HCT116 (cell line): ENCODE measurements at places on chromosomes 12 and 14. TPM values are rescaled to one million over a fixed set of nuclear protein-coding genes. Genes with fewer than 3 reads are reported as not detected.

DNA sequence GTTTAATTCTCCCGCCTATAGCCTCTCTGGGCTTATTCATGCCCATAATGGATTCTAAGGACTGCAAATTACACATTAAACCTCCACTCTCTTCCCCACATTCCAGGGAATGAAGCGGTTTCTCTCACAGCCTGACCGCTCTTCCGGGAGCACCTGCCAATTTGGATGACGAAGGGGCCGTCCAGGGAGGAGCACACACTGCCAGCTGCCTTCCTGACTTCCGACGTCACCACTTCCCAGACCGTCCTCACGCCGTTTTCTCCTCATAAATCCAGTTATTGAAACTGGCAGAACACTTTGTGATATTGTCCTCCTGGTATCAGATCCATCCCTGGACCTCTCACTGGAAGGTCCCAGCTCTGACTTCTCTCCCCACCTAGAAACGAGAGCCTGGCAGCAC lies 87.6 kb downstream of the GCH1 start:
- no peaks in the 10 kb centered on the region for H3K27me3 ChIP-seq
- no peaks in the 10 kb centered on the region for H3K4me1 ChIP-seq
- no peaks in the 10 kb centered on the region for H3K36me3 ChIP-seq
- H3K4me3 ChIP-seq = no peak overlapping the region
- DNase-seq = no peak

DNA sequence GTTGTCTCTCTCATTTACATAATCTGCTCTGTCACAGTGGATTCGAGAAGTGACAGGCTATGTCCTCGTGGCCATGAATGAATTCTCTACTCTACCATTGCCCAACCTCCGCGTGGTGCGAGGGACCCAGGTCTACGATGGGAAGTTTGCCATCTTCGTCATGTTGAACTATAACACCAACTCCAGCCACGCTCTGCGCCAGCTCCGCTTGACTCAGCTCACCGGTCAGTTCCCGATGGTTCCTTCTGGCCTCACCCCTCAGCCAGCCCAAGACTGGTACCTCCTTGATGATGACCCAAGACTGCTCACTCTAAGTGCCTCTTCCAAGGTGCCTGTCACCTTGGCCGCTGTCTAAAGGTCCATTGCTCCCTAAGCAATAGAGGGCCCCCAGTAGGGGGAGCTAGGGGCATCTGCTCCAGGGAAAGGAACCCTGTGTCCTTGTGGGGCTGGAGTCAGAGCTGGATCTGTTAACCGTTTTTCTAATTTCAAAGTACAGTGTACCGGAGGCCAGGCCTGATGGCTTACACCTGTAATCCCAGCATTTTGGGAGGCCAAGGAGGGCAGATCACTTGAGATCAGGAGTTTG lies 5.1 kb downstream of the ERBB3 start:
- no peak for DNase-seq
- peaks cover 22% of the 10 kb centered on the region; the same call in 1 of the 2 replicates for H3K36me3 ChIP-seq
- H3K4me3 ChIP-seq = no peak overlapping the region
- peaks cover 15% of the 10 kb centered on the region for H3K4me1 ChIP-seq
- H3K27me3 ChIP-seq = no peaks in the 10 kb centered on the region
- H3K27ac ChIP-seq = no peak overlapping the region

- H3K4me1 ChIP-seq = no peaks in the 10 kb centered on the region
- DNase-seq = no peak
- H3K27me3 ChIP-seq = 0 out of 2 replicates have a peak, but pooled peaks cover 5% of the 10 kb centered on the region
These were observed 364.1 kb upstream of the SFSWAP start for GRCh38 chr12:131346555-131347344.

DNA sequence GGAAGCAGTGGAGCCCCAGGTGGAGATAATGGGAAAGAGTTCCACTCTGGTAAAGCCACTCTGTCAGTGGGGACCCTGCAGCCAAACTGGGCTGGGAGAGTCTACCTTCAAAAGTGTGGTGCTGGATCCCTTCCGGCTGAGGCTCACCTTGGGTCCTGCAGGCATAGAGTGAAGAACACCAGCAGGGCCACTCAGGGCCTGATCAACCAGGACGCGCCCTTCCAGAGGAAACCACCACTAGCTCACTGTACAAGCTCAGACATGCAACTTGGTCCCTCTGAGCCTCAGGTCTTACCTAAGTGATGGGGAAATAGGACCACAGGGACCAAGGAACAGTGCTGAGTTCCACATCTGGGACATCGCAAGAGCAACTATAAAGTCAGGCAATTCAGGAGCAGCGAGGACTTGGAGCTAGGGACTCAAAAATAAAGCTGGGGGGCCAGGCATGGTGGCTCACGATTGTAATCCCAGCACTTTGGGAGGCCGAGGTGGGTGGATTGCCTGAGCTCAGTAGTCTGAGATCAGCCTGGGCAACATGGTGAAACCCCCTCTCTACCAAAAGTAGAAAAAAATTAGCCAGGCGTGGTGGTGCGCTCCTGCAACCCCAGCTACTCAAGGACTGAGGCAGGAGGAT lies 5.9 kb upstream of the PRPH start:
- no peak for DNase-seq
- H3K27me3 ChIP-seq = no peaks in the 10 kb centered on the region
- H3K4me3 ChIP-seq = no peak overlapping the region
- H3K27ac ChIP-seq = no peak overlapping the region
- H3K36me3 ChIP-seq = no peaks in the 10 kb centered on the region

DNA sequence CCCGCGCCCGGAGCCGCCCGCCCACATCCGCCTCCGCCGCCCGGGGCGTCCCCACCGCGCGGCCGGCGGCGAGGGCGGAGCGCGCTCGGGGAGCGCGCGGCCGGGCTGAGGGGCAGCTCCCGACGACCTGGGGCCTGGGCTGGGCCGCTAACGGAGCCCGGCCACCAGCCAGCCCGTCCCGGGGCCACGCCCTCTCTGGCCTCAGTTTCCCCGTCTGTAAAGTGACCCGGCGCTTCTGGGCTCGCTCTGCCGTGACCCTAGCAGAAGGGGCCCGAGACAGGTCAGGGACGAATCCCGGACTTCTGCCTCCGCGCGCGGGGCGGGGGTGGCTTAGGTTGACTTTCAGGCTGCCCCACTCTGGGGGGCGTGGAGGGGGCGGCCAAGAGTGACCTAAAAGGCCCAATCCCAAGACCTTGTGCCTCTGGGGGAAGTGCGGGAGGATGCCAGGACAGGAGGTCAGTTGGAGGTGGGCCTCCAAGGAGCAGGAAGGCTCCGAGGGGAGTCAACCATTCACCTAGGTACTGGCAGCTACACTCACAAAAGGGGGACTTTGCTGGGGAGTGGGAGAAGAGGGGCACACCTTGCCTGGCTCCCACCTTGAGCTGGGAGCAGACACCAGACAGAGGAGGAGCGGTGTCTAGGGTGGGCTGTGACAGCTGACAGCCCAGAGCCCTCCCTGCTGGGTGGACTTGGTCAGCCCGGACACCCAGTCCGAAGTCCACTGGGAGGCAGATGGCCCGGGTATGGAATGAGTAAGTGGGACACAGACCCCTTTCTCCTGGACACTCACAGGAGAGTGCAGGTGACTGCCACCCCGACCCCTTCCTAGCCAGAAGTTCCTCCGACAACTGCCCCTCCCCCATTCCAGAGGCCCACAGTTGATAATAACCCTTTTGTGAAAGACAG lies 486 bp upstream of the AKT1 start:
- peak overlapping the region; percentile 74; the same call in 1 of the 2 replicates for H3K27ac ChIP-seq
- no peak for DNase-seq
- H3K27me3 ChIP-seq = no peaks in the 10 kb centered on the region
- peaks cover 26% of the 10 kb centered on the region for H3K4me1 ChIP-seq
- peaks cover 6% of the 10 kb centered on the region; the same call in 1 of the 2 replicates for H3K36me3 ChIP-seq
- H3K4me3 ChIP-seq = peak overlapping the region; percentile 61

DNA sequence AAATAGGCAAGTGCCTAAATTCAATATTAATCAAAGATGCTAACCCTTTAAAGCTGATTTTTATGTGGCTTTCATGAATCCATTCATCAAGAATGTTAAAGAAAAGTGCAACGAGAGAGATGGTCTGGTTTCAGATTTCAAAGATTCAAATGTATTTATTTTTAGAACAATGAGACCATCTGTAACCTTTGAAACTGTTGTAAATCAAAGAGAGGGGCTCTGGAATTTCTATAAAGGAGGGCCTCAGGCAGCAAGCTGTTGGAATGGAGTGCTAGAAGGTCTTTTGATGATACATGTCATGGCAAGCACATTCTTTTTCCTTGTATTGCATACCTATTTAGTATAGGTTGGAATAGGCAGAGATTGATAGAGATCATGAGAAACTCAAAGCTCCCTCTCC lies 433.0 kb downstream of the LRIG3 start:
- no peaks in the 10 kb centered on the region for H3K27me3 ChIP-seq
- H3K4me1 ChIP-seq = no peaks in the 10 kb centered on the region
- no peak overlapping the region for H3K27ac ChIP-seq
- H3K4me3 ChIP-seq = no peak overlapping the region
- no peak for DNase-seq
- H3K36me3 ChIP-seq = no peaks in the 10 kb centered on the region

DNA sequence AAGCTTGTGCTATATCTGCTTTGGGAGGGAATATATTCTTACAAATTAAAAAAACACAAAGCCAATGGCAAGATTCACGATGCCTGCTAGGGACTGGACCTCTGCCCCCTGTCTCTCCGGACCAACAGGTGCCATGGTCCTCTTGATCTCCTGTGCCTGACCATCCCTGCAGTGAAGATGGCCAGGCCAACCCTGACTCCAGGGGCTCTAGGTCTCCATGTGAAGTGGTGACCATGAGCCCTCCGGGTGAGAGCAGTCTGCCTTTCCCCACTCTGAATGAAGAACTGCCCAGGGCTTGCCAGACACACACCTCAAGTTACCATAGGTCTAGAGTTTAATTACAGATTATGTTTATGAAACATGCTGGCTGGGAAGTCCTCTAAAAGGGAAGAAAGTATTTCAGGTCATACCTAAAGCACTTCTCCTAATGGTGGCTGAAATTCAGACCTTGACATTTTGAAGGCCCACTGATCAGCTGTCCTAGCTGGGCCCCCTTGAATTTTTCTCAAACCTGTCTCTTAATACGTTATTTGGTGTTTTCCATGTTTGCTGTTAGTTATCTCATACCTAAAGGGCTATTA lies 1.4 kb downstream of the ARHGDIB start:
- no peaks in the 10 kb centered on the region for H3K27me3 ChIP-seq
- no peak overlapping the region for H3K4me3 ChIP-seq
- no peaks in the 10 kb centered on the region for H3K36me3 ChIP-seq
- peaks cover 7% of the 10 kb centered on the region for H3K4me1 ChIP-seq
- no peak for DNase-seq

GRCh38 chr12:67524861-67525616 lies 123.5 kb upstream of the DYRK2 start:
- no peaks in the 10 kb centered on the region for H3K4me1 ChIP-seq
- no peaks in the 10 kb centered on the region for H3K36me3 ChIP-seq
- H3K4me3 ChIP-seq = no peak overlapping the region
- H3K27ac ChIP-seq = no peak overlapping the region

GRCh38 chr14:26765768-26766520 lies 168.1 kb upstream of the NOVA1 start:
- DNase-seq = no peak
- H3K4me3 ChIP-seq = no peak overlapping the region
- no peak overlapping the region for H3K27ac ChIP-seq
- no peaks in the 10 kb centered on the region for H3K36me3 ChIP-seq

DNA sequence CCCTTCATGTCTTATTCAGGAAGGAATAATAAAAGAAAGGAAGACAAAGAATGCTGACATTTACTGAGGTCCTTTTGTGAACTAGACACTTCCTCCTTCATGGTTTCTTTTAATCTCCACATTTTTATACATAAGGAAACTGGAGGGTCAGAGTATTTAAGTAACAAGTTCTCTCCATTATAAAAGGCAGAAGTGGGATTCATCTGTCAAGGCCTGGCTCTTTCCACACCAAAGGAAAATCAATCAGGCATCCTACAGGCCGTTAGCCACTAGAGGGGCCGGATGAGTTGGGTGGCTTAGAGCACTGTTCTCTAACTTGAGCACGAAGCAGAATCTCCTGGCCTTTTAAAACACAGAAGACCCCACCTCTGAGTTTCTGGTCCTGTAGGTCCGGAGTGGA lies 36.8 kb upstream of the NINJ2 start:
- H3K36me3 ChIP-seq = no peaks in the 10 kb centered on the region
- no peak overlapping the region for H3K27ac ChIP-seq
- no peak overlapping the region for H3K4me3 ChIP-seq
- no peak for DNase-seq
- H3K4me1 ChIP-seq = no peaks in the 10 kb centered on the region
- H3K27me3 ChIP-seq = no peaks in the 10 kb centered on the region

GRCh38 chr12:82015623-82016347 lies 256.6 kb upstream of the PPFIA2 start:
- H3K27me3 ChIP-seq = no peaks in the 10 kb centered on the region
- no peak for DNase-seq
- H3K4me3 ChIP-seq = no peak overlapping the region

DNA sequence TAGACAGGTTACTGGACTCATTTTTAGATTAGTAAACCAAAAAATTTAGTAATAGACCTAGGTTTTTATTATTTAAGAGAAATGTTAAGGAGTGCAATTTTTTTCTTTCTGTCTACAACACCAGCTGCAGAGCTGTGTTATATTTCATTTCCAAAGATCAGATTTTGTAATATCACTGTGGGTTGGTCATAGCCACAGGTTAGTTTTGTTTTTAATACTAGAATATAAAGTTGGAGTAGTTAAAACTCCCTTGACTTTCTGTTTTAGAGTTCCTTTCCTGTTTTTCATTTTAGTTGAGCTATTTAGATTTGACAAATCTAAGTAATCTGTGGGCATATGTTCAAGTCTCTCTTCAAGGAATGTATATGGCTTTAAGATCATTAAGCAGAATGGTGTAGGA lies 30.7 kb upstream of the GARIN2 start:
- H3K36me3 ChIP-seq = no peaks in the 10 kb centered on the region
- no peaks in the 10 kb centered on the region for H3K27me3 ChIP-seq
- H3K27ac ChIP-seq = no peak overlapping the region
- DNase-seq = no peak
- H3K4me1 ChIP-seq = no peaks in the 10 kb centered on the region

- H3K4me3 ChIP-seq = no peak overlapping the region
- H3K36me3 ChIP-seq = no peaks in the 10 kb centered on the region
- H3K27ac ChIP-seq = no peak overlapping the region
- no peaks in the 10 kb centered on the region for H3K27me3 ChIP-seq
- no peak for DNase-seq
These were observed 628 bp downstream of the TAS2R30 start for GRCh38 chr12:11133816-11134215.

Gene FKBP3
- 67.8 TPM for total RNA-seq

Gene OR4N5
- total RNA-seq = not detected

Gene GALNT8
- total RNA-seq = not detected

Gene TUBA1A
- 24.1 TPM for total RNA-seq

Gene C14orf132
- total RNA-seq = 3.4 TPM

Gene DPF3
- total RNA-seq = 0.27 TPM

Gene CLEC14A
- total RNA-seq = 0.10 TPM

Gene KCNJ8
- 0.17 TPM for total RNA-seq

Gene SMCO3
- not detected for total RNA-seq

Gene CCDC177
- not detected for total RNA-seq

Gene ADAM21
- 0.98 TPM for total RNA-seq
